HFFc6 (cell line): ENCODE measurements at places on chromosomes 5 and 9.

- DNase-seq: no peak
These were observed 64.5 kb downstream of the TMEM161B start for GRCh38 chr5:88203981-88204750.

GRCh38 chr5:143676802-143677201 is 135.2 kb upstream of the HMHB1 start:
- no peak for DNase-seq

- no peak for DNase-seq
These were observed 91.7 kb downstream of the EDIL3 start for GRCh38 chr5:84292788-84293653.

GRCh38 chr5:132309679-132310078 is 15.5 kb downstream of the SLC22A4 start:
- peak; percentile 47 for DNase-seq

GRCh38 chr9:72950875-72951442 is 1.9 kb downstream of the ALDH1A1 start:
- no peak for DNase-seq

DNA sequence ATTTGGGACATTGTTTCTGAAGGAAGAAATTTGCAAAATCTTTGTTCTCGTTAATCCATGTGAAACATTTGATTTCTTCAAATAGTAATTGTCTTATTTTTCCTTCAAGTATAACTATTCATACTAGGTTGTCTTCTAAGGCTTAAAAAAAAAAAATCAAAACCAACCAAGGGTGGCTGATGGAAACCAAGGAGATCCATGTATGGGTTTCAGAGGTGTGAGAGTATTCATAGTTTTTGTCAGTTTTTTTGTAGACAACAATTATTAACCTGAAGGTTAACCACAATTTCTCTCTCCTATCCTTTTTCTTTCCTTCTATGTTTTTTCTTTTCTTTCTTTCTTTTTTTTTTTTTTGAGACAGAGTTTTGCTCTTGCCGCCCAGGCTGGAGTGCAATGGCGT is 35.4 kb downstream of the KDM4C start:
- no peak for DNase-seq

DNA sequence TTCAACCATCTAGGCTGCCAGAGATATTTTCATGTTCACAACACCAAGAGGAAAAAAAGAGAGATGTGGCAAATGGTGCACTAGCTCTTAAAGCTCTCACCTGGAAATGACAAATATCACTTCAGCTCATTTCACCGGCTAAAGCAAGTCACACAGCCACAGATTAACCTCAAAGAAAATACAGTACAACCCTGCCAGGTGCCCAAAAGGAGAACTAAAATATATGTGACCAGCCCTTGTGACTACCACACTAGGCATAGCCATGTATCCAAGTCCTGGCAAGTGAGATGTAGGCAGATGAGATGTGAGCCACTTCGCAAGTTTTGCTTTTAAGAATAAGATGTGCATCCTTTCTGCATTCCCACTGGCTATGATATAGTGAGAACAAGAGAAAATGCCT is 41.4 kb downstream of the AGTPBP1 start:
- DNase-seq: no peak

- no peak for DNase-seq
These were observed 14.0 kb upstream of the RNU6ATAC start for GRCh38 chr9:134178394-134178767.

DNA sequence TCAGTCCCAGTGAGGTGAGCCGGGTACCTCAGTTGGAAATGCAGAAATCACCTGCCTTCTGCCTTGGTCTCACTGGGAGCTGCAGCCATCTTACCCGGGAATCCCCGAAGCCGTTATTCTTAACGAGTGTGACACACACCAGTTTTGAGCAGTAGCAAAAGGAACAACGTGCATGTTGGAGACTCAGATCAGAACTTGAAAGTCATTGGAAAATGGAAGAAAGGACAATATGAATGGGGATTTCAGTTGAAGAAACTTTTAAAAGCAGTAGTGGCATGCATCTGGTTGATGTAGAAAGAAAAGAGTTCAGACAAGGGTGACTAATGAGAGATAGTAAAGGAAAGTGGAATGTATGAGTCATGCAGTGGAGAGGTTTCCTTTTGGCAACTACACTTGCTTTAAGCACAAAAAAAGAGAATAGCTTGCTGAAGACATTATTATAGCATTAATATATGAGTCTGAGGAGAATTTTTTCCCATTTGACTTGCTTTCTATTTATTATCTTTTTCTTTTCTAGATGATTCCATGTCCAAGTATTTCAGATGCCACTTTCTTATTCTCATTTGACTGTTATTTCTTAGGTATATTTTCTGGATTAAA is 44.4 kb upstream of the ANKDD1B start:
- DNase-seq: peak; percentile 88

- DNase-seq: no peak
These were observed 91.8 kb downstream of the GLIS3 start for GRCh38 chr9:4207881-4208615.

DNA sequence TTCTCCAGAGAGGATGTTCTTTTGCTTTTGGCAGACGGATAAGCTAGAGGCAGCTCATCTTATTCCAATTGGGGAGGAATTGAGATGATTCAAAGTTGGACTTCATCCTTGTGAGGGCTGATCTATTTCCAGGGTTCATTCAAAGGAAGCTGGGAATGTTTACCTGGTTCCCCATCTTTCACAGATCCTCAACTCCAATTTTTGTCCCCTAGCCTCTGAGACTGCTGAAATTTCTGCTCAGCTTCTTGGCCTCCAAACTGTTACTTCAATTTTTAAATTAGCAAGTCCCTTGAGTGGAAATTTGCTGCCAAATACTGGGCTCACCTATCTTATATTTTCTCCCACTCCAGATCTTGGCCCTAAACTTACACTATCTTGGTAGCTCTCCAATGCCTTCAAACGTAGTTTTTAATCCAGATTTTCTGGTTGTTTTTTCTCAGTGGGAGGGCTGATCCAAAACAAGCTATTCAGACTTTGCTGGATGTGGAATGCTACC is 93.9 kb upstream of the NEK6 start:
- DNase-seq: no peak

GRCh38 chr5:164742025-164742424 is 1236.6 kb downstream of the MAT2B start:
- DNase-seq: no peak

GRCh38 chr9:119370816-119371215 is 1.6 kb upstream of the BRINP1 start:
- DNase-seq: no peak

DNA sequence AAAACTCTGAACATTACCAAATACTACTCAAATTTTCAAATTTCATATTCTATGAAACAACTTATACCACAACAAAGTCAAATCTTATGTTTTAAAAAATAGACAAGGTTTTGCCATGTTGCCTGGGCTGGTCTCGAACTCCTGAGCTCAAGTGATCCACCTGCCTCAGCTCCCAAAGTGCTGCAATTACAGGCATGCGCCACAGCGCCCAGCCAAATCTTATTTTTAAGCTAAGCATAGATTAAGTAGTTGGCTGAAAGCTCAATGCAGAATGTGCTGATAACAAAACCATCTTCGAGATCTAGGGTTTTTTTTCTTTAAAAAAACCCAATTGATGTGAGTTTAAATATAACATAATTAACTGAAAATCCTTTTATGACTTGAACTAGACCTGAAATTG is 6.4 kb downstream of the LMBRD2 start:
- DNase-seq: no peak

- DNase-seq: no peak
These were observed 34.9 kb upstream of the FST start for GRCh38 chr5:53445569-53445968.

GRCh38 chr9:21527579-21527978 is 45.5 kb upstream of the IFNE start:
- DNase-seq: no peak

- no peak for DNase-seq
These were observed 296.6 kb upstream of the MPDZ start for GRCh38 chr9:13576101-13576500.

- no peak for DNase-seq
These were observed 8.9 kb downstream of the NR2F1-AS1 start for GRCh38 chr5:93572101-93572607.

- no peak for DNase-seq
These were observed 44.7 kb downstream of the GRIN3A start for GRCh38 chr9:101693546-101694336.

- no peak for DNase-seq
These were observed 28.4 kb upstream of the KCNIP1 start for GRCh38 chr5:170475294-170476000.

DNA sequence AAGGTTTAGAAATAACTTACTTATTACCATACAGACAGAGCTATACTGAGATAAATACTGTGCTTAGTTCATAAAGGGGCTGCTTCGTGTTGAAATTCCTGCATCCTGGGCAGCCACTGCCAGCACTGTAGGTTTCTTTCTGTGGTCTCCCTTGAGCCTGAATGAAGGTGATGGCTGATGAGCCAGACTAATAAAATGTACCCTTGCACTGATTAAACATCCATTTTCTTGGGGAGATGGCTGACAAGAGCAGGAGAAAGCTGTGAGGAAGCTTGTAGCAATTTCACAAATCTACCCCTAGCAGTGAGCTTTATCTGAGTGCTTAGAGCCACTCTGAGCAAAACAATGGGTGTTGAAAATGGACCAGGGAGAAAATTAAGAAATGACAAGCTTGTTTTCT is 23.3 kb upstream of the ZSWIM6 start:
- DNase-seq: no peak

DNA sequence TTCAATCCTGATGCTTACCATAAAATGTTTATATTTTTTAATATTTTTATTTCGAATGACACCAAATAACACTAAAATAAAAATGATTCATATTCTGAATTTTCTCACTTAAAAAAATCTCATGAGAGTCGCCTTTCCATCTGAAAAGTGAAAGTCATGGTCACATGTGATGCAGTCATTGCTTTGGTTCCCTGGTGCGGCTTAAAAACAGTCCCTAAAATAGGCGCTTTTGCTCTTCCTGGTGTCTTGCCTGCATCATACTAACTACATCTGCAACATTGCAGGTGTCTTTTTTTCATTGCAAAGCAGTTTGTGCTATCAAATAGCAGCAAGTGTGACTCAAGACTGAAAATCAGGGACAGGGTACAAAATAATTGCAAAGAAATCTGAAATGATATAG is 185.2 kb upstream of the NREP start:
- no peak for DNase-seq

DNA sequence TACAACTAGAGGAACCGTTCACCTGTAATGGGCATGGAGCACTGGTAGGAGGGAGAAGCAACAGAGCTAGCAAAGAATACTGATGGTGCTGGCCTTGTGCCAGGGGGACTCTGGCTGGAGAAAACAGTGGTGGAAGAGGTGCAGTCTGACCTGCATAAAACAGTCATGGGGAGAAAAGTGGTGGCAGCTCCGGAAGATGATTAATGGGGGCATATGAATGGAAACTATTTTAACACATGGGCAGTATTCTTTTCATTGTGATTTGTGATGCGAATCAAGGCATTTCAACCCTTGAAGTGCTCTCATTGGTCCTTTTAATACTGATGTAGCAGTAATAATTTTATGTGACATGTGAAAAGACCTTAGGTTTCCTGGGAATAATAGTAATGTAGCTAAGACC is 219.6 kb downstream of the ADAMTS6 start:
- DNase-seq: no peak

DNA sequence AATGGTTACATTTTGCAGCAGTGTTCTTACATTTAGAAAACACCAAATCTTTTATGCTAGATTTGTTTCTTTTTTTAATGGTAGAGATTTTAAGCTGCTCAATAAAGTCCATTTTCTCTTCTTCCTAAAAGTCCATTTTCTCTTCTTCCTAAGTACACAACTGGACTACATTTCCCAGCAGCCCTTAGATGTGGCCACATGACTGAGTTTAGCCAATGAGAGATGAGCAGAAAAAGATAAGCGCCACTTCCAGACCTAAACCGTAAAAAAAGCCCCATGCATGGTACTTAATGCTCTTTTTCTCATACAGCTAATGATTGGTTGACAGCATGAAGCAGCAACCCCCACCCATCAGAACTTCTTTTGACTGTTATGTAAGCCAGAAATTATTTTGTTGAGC is 206.7 kb downstream of the FAM114A2 start:
- peak; percentile 22 for DNase-seq

- DNase-seq: no peak
These were observed 127.1 kb downstream of the DPYSL3 start for GRCh38 chr5:147382776-147383175.

- DNase-seq: peak; percentile 82
These were observed 55.9 kb upstream of the MYO10 start for GRCh38 chr5:16992006-16992405.

DNA sequence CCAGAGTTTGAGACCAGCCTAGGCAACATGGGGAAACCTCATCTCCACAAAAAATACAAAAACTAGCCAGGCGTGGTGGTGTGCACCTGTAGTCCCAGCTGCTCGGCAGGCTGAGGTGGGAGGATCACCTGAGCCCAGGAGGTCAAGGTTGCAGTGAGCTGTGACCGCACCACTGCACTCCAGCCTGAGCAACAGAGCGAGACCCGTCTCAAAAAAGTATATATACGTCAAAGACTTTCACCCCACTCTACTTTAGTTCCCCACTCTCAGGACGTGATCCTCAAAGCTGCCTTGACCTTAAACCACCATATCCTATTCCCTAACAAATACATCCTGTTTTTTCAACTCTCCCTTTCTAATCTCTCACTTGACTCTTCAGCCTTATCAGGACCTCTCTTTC is 41.0 kb downstream of the PCDHGC5 start:
- no peak for DNase-seq

- no peak for DNase-seq
These were observed 13.2 kb upstream of the PCA3 start for GRCh38 chr9:76751001-76751400.

- peak; percentile 44 for DNase-seq
These were observed 17.2 kb upstream of the RGS3 start for GRCh38 chr9:113446323-113446740.

DNA sequence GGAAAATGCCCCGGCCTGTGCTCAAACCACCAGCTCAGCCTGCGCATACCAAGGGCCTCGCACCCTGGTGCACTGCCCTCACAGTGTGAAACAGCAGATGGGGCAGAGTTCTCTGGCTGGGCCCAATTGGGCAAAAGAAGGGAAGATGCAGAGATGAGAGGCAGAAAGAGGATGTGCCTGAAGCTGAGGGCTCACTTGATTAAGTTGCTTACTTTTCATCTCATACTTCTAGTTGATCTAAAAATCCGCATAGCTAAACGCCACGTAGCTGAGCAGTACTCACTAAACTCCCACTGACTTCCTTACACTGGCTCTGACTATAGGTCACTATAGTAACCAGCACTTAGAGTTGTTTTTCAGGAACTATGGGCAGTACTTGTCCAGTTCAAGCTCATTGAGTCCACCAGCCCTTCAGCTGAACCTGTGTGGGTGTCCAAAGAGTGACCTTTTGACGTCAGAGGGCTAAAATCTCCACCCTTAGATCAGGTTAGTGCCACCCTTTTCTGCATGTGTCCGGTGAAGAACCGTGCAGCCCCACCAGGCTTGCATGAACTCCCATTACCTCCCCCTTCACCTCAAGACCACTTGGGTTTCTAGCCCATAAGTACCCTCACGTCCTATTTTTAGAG is 215.2 kb downstream of the AUH start:
- DNase-seq: no peak

- DNase-seq: no peak
These were observed 98.4 kb downstream of the PDE4D start for GRCh38 chr5:59795141-59795540.
